Stimulated activated CD8-positive, alpha-beta memory T cell treated with anti-CD3 and anti-CD28 coated beads, Interleukin-4, amount 100 ng/mL, for 4 hours (primary cell): ENCODE measurements at places on chromosomes 12 and 14.

DNA sequence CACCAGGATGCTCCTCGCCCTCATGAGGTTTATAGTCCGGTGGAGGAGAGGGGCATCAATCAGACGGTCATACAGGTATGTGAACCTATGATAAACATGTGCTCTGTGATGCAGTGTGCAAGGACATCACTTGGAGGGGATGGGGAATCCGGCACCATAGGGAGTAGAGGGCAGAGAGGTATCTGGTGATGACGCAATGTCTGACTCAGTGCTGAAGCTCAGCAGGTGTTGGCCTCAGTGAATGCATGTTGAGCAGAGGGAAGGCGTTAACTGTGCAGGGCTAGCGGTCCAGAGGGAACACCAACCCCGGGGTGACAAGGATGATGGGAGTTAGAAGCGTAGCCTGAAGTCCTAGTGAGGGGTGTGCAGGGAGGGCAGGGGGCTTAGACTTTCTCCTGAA is 200.9 kb downstream of the TMEM132C start:
- no peak for DNase-seq

- DNase-seq = no peak
Observed at GRCh38 chr12:73124480-73124879, 852.3 kb downstream of the TRHDE start.

GRCh38 chr14:34211732-34212131 is 250.3 kb downstream of the SPTSSA start:
- DNase-seq = no peak

- no peak for DNase-seq
Observed at GRCh38 chr14:56170028-56170427, 51.8 kb downstream of the PELI2 start.

GRCh38 chr12:104682790-104683279 is 226.1 kb downstream of the CHST11 start:
- no peak for DNase-seq

DNA sequence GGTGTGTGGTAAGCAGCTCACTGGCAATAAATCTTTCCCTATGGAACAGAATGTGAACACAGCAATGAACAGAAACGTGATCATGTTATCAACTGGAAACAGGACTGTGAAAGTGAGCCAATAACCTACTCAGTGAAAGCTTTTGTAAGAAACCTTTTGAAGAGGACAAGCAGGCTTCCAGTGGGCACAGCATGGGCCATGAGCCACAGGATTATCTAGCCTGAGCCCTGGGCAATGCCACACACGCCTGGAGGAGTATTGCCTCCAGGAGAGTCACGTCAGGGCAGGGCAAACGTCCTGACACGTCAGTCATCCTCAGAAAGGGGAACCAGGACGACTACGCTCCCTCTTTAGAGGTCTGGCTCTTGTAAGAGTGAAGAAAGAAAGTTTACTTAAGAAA is 32.3 kb downstream of the NRDE2 start:
- DNase-seq = no peak

DNA sequence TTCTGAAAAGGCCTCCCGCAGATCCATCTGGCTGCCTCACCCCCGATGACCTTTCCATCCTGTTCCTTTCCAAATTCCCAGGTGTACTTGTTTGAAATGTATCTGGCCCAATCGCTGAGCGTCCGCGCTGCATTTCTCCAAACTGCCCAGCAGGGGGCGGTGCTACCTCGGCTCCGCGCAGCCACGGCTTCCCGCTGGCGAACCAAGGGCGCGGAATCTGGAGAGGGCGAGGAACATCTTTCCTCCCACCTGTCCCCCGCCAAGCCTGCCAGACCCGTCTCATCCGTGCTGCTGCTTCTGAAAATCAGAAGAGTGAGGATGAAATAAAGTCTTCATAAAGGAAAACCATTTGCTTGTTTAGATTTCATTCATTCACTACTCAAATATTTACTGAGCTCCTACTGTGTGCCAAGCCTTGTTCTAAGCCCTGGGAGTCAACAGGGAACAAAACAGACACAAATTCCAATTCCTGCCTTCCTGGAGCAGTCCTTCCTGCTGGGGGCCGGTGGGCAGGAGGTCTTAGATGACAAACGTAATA is 16.8 kb upstream of the MYL2 start:
- peak; percentile 23 for DNase-seq

- no peak for DNase-seq
Observed at GRCh38 chr12:110340706-110341105, 59.7 kb downstream of the ATP2A2 start.

- DNase-seq = no peak
Observed at GRCh38 chr12:101935890-101936746, 58.7 kb downstream of the DRAM1 start.

GRCh38 chr14:79631276-79631675 is 580.0 kb downstream of the DIO2 start:
- DNase-seq = no peak

GRCh38 chr12:89977405-89978085 is 268.9 kb upstream of the ATP2B1 start:
- DNase-seq = no peak

- no peak for DNase-seq
Observed at GRCh38 chr14:61566537-61567225, 128.6 kb upstream of the HIF1A start.

DNA sequence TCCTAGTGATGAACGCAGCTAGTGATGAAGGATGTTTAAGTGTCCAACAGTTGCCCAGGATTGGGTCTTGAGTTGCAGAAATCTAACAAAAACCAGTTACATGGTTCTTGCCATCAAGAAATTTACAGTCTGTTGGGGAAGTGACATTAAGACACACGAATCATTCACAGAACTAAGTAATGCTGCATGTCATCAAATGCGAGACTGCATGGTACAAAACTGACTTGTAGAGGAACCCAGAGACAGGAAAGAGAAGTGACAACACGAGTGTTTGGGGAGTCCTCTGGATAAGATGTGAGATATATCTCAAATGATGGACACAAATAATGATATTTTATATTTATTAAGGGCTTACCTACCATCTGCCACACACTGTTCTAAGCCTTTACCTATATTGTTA is 6.1 kb upstream of the SYNE3 start:
- no peak for DNase-seq

DNA sequence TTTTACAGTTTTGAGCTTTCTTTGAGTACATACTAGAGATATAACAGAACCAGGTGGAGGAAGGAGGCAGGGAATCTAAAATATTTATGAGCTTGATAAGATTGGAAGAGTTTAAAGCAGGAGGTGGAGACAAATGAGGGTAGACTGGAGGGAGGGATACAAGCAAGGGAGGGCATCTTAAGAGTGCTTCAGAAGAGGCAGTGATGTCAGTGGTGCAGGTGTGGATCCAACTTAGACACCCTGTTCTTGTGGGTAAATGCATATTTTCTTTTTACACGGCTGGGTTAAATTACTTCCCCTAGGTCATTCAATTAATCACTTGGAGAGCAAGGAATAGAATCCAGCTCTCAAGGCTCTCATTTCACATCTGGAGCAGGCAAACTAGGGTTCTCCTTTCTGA is 146.1 kb upstream of the LRIG3 start:
- no peak for DNase-seq

GRCh38 chr14:76386944-76387782 is 11.2 kb downstream of the ESRRB start:
- peak; percentile 23 for DNase-seq

DNA sequence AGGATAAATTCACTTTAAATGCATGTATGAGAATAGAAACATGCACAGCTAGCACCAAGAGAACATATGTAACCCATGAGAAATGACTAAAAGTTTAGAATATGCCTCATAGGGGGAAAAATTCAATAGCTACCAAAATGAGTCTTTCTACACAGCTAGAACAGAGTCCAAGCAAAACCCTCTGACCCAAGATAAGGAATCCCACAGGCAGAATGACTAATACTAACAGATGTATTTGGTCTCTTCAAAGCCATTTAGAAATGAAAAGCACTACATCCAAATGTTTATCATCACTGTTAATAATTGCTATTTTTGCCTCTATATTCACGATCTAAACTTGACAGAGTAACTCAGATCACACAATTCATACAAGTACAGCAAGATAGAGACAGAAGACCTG is 44.0 kb downstream of the KICS2 start:
- DNase-seq = no peak

DNA sequence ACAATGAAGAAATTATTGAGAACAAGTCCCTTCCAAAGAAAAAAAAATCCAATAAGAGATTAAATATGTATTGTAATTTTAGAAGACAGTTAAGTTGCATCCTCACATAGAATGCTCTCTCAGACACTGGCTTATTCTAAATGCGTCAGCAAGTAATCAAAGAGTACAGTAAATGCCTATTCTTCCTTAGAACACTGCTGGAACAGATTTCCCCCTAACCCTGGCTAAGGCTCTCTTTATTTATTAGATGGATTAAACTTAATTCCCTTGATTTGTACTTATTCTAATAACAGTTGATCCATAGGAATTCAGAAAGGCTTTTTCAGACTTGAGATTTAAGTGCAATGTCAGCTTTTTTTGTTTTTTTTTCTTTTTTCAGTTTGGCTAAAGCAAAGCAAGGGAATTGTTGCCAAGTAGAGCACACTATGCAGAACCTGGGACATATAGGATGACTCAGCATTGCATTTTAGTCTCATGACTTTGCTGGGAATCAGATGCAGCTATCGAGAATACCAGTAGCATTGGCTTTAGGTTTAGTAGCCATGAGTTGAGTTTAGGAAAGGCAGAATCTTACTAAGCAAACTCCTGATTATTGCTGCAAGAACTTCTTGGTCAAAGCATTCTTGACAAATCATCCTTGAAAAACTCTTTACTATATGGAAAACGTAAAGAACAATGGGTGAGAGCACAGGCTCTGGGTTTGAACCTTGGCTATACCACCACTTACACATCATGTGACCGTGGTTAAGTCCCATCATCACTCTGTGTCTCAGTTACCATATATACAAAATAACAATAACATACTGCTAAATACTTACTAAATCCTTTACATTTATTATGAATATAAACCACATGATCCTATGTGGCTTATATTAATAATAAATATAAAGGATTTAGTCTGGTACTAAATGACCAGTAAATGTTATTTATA is 26.7 kb downstream of the MED21 start:
- DNase-seq = no peak

DNA sequence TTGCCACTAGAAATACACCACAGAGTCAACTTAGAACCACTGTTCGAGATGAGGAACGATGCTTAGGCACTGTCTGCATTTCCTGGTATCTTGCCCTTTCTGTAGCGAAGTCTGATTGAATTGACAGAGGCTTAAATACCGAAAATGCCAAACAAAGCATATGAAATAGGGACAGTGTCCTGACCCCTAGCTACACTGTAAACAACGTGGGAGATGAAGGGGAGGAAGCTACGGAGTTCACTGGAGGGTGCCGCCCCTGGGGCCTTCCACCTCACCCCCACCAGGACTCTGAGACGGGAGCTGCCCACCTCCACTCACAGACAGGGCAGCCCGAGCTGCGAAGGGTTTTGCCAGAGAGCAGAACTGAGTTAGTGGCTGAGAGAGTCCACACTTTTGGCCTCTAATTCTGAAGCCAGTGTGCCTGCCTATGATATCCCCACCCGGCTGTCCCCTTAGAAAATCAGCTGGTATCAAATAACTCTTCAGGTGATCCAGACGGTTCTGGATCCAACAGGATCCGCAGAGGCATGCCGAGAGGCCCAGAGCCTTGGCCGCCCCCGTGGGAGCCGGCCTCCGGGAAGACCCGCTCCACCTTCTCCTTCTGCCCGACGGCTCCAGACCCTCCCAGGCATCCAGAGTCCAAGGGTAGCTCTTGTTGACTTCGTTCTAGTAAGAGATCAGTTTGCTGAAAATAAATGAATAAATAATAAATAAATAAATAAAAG is 230.7 kb upstream of the DIO3 start:
- DNase-seq = no peak

- DNase-seq = no peak
Observed at GRCh38 chr12:92044435-92044834, 101.2 kb downstream of the BTG1 start.

GRCh38 chr12:99706736-99707473 is 59.4 kb downstream of the GARIN6 start:
- no peak for DNase-seq

GRCh38 chr14:100896369-100897060 is 7.0 kb downstream of the RTL1 start:
- no peak for DNase-seq

- no peak for DNase-seq
Observed at GRCh38 chr14:39673270-39673711, 241.1 kb upstream of the FBXO33 start.

DNA sequence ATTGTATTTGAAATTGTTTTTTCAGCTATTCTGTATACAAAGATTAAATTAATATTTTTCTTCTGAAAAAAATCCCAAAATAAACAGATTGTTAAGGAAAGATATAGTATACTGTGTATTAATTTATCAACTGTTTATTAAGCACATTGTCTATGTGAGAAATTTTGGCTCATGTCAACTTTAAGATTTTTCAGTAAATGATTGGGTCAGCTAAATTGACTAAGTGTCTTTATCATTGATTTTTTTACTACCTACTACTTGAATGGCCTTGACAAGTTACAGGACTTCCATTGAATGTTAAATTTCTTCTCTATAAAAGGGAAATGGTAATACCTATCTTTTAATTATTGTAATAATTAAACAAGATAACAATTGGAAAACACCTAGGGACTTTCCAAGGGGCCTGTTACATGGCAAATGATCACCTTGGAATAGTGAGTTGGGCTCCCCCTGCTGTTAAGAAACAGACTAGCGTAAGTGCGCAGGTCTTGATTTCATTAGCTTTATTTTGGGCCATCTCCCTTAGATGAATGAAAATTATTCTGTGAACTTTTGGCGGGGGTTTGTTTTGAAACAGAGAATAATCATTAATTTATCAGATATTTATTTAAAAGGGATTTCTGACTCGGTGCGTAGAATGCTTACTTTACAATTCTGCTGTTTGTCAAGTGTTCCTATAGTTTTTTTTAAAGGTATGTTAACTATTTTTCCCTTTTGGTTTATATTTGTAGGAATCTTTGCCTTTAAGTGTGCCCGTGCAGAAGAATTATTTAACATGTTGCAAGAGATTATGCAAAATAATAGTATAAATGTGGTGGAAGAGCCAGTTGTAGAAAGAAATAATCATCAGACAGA is 14.5 kb upstream of the CCT2 start:
- DNase-seq = peak; percentile 36

DNA sequence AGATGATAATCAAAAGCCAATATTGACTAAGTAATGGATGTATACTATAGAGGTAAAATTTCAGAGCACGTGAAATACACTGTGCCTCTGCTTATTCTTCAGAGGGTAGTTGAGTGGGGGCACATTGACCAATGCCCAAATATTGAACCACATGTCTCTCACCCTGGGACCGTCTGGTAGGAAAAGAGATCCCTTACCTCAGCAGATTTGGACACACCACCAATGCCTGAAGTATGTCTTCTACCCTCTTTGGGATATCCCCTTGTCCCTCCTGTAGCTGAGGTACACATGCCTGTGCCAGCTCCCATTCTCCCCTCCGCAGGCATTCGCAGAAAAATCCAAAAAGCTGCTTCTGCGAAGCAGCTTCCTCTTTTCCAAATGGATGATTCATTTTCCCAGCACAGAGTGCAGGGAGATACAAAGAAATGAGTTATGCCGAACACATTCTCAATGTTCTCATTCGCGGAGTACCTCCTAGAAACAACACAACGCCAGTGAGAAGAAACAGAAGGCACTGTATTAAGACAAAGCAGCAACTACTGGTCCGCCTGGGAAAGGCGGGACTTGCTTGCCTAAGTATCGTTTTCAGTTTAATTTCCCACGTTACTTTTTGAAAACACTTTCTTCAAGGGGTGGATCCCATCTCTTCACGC is 691 bp downstream of the ZFYVE26 start:
- DNase-seq = no peak

- DNase-seq = no peak
Observed at GRCh38 chr12:62760779-62761178, 174.2 kb downstream of the PPM1H start.
